Glutamatergic neuron (in vitro differentiated cells): ENCODE measurements at places on chromosomes 2 and 18.
A peak's percentile ranks its signal among the peaks of the same experiment; 100 is the strongest.

DNA sequence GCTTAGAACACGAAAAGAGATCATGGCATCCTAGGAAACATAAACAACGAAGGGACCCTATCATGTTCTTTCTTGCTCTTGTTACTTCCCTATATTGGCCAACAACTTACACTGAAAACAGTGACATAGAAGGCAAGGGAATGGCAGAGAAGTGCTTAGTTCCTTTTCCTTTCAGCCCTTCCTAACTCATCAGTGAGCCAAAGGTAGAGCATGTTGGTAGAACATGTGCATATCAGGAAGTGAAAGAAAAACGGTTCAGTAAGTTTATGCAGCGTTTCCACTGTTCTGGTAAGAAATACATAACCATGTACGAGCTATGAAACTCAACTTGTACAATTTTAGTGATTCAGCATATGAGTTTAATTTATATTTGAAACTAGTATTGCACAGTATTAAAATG, 21.7 kb downstream of the AKAIN1 start:
- DNase-seq: no peak

DNA sequence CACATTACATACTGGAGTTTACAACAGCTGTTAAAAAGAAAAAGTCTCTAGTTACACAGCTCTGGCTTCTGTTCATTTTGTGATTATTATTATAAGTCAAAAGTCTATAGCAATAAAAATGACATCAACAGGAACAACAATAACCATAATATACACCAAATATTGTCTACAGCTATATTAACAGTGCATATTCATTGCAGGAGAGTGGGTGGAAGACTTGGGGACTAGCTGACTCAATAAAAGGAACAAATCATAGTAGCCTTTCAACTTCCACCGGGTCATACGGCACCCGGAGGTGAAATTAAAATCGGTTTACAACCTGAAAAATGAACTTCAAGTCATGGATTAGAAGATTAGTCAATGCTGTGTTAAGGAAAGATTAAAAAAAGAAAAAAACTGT, 642.1 kb downstream of the SATB2 start:
- DNase-seq: no peak

- DNase-seq: no peak
These were observed 510.3 kb downstream of the RNF144A start for GRCh38 chr2:7427293-7428060.

DNA sequence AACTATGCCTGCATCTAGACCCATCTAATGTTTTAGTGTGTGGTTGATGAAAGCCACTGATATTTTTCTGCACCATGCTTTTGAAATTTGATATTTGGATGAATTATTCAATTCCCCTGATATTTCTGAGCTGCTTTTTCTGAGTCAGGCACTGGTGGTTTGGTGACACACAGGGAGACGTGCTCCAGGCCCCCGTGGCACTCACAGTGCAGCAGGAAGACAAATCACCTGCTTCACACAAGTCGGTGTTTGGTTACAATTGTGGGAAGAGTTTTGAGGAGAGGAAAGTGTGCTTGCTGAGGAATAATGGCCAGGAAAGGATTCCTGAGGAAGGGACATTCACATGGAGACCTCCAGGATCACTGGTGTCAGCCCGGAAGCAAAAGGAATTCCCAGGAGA, 179.7 kb downstream of the ACKR3 start:
- no peak for DNase-seq

- DNase-seq: no peak
These were observed 556.2 kb upstream of the ZEB2 start for GRCh38 chr2:145076085-145076484.

DNA sequence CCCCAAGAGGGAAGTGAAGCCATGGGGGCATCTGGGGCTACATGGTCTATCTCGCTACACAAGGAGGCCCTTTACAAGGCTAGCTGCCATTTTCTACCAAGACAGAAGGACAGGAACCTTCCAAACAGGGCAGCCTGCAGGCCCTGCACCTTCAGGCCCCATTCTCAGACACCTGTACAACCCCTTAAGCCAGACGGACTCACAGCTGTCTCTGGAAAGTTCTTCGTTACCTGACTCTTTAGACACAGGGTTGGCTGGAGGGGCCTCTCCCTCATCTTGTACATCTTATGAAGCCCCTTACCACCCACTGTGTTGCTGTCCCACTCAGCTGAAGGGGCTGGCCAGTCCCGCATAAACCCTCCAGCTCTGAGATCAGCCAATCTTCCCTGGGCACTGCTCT, 17.2 kb downstream of the TMEM127 start:
- no peak for DNase-seq

DNA sequence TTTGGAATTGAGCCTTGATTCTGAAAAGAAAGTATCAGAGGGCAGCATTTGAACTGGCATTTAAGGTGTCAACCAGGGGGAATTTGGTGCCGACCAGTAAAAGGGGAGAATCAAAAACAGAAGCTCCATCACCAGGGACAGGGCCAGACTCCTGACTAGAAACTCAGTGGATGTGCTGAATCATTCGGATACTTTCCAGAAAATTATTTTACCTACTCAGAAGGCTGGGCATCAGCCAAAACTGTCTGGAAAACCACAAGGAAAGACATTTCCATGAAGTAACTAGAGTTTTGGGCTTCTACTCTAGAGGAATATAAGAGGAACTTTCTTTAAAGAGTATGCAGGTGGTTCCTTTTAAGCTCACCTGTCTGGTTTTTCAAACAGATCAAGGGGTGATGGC, 756.6 kb downstream of the RNF144A start:
- no peak for DNase-seq

DNA sequence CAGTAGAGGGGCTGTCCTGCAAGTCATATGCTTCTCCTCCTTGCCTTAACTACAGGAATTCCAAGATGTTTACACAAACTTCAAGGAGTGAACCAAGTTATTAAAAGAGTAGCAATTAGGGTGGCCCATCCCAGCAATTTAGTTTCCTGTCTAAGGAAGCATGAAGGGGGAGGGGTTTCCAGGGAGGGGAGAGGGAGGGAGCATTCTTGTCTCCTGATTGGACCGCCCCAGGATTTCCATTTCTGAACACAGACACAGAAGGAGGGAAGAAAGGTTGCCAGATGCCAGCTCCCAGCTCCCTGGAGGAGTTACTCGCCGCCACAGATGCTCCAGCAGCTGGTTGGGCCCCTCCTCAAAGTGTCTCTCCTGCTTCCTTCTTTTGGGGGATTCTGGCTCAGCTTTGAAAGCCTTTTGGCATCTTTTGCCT, 107.6 kb downstream of the TRIB2 start:
- peak; percentile 69 for DNase-seq

DNA sequence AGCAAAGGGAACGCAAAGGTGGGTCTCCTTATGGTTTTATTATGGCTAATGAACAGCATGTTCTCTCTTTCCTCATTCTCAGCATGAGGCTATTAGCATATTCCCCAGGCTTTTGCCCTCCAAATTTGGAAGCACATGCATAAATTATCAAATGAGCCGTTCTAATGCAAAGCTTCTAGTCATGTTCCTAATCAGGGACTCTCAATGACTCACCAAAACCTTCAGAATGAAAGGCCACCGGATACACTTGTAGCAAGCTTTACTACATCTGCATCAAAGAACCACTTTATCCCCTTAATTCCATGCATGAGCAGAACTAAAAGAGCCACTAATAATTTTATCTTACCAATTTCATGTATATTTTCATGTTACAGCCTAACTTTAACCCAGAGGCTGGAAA, 310.5 kb downstream of the LRATD1 start:
- no peak for DNase-seq

- DNase-seq: no peak
These were observed 8.4 kb upstream of the RNF125 start for GRCh38 chr18:32010124-32010721.

DNA sequence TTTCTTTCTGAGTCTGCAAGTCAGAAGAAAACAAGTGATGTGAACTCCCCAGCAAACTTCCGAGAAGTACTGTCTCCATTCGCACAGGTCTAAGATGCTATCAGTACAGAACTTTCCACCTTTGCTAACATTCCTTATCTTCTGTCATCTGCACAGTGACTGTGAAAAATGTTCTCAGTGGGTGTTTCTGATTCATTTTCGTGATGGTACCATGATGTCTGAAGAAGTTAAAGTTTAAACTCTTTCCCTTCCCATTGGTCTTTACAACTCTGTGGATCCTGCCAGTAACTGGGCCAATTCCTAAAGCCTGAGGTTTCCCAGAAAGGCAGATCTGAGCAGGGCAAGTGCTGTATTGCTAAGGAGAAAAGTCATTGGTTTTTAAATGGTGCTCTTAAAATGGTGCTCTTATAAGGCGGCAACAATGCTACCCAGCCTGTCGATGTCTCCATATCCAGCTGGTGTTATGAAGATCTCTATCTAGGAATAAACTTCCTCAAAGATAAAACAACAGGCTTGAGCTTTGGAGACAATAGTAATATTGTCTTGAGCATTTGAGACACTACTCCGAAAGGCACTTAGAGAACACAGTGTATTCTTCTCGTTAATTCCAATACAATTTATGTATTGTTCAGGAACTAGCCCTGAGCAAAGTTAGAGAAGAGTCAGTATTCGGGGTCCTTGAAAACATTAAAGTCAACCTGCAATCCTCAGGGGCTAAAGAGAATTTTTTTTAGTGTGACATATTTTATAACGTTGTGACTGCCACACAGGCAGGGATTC, 232.3 kb downstream of the OSR1 start:
- no peak for DNase-seq

DNA sequence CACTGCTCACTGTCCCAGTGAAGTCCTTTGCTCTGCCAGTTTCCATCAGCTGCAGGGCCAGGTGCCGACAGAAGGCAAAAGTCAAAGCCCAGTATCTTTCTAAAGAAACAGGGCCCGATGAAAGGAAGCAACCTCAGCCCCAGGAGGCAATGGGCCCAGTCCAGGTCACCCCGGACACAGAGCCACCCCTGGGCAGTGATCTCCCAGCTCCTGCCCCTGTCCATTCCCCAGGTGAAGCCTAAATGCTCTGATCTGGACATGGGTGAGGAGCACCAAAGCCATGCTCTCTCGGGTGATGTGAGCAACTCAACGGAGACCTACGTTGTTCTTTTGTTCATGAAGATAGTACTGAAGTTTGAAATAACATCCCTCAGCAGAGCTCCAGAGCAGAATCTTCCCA, 61.6 kb downstream of the HDAC4 start:
- DNase-seq: no peak

DNA sequence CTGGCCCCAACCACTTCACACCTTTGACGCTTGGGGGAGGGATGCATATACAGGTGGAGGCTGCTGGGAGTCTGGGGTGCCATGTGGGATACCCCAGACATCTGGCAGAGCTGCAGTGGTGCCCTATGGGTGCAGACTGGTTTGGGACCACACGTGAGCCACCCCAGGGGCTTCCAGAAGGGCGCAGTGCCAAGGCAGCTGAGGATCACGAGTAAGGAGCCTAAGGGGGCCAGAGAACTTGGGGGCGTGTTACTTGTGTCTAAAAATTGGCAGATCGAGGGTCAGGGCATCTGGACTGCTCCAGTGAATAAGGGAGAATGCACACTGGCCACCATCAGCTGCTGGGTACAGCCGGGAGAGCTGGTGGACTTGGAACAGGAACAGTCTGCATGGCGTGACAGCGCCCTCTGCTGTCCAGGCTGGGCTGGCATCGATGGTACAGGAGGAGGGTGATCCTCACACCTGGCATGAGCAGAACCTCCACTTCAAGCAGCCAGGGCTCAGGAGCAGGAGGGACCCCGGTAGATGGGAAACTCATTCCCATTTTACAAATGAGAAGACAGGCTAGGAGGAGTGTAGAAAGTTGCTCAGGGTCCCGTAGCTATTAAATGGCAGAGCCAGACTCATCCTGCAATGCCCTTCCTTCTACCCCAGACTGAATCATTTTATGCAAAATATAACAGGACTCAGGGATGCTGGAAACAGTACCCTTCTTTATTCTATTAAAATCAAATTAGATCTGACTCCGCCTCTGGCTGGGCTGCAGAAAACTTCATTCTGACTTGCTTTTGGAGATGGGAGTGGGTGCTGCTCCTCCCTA, 60.4 kb downstream of the ATOH8 start:
- peak; percentile 96 for DNase-seq

DNA sequence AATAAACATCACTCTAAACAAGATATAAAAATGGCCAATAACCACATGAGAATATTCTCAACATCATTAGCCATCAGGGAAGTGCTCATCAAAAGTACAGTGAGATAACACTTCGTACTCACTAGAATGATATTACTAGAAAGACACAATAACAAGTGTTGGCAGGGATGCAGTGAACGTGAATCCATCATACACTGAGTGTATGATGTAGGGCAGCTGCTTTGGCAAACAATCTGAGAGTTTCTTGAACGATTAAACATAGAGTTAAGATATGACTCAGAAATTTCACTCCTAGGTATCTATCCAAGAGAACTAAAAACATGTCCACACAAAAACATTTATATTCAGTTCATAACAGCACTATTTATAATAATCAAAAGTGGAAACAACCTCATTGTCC, 368.9 kb downstream of the PID1 start:
- no peak for DNase-seq

- DNase-seq: no peak
These were observed 46.3 kb downstream of the CABLES1 start for GRCh38 chr18:23181547-23181946.

GRCh38 chr2:119873350-119874315, 113.9 kb downstream of the PTPN4 start:
- DNase-seq: no peak

- no peak for DNase-seq
These were observed 88.0 kb downstream of the COMMD1 start for GRCh38 chr2:61993422-61994024.
